Activated CD4-positive, CD25-positive, alpha-beta regulatory T cell treated with anti-CD3 and anti-CD28 coated beads, Interleukin-2, amount 50 U/mL, for 16 hours (primary cell): ENCODE measurements at places on chromosomes 3 and 15.

GRCh38 chr3:136658946-136659682 lies 93.1 kb downstream of the STAG1 start:
- DNase-seq, result no peak

DNA sequence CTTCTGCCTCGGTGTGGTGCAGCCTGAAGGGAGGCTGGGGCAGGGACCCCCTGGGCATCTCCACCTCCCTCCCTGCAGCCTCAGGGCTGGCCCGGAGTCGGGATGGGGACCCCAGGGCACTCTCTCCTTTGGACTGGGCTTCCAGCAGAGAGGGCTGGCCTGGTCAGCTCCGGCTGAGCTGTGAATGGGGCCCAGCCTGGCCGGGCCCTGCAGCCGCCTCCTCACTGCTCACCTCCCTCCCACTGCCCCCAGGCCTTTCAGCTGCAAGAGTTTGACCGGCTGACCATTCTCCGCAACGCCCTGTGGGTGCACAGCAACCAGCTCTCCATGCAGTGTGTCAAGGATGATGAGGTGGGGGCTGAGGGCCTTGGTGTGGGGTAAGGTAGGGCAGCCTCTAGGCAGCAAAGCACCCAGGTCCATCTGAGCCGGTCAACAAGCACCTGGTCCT lies 36.0 kb downstream of the PSTPIP1 start:
- DNase-seq, result no peak

- DNase-seq, result no peak
Measured at GRCh38 chr3:2861120-2861519, 249.1 kb downstream of the IL5RA start.

DNA sequence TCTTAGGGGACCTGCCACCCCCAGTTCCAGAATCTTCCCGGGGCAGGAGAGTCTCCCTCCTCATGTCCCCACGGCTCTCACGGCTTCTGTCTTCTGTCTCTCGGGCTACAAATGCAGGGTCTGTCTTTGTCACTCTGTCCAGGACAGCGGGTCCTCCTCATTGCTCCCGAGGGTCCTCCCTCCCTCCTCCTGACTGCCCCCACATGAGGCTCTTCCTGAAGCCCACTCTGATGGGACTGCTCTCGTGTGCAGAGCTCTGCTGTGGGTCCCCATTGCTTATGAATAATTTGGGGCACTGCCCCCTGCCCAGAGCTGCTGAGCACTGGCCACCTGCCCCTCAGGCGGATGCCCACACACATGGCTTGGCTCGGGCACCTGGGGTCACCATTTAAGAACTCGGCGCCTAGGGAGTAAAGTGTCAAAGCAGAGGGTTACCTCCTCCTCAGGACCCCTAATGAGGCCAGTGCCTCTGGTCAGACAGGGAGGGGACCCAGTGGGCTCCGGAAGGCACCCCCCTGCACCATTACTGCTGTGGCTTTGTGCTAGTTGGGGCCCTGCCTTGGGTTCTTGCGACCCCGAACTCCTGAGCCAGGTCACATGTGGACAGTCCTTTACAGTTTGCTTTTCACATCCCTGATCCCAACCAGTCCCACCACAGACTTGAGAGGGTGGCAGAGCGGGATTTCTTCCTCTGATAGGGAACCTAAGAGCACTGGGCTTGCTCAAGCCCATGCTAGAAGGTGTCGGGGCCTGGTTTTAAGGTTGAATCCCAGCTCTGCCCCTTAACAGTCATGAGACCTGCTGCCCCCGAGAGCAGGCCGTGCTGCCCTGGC lies 22.1 kb downstream of the HDAC11 start:
- no peak for DNase-seq

GRCh38 chr15:51874751-51875644 lies 45.5 kb downstream of the TMOD3 start:
- no peak for DNase-seq

GRCh38 chr15:83574345-83574744 lies 79.6 kb upstream of the ADAMTSL3 start:
- DNase-seq, result no peak

- no peak for DNase-seq
Measured at GRCh38 chr15:89303986-89304385, 30.6 kb downstream of the POLG start.

DNA sequence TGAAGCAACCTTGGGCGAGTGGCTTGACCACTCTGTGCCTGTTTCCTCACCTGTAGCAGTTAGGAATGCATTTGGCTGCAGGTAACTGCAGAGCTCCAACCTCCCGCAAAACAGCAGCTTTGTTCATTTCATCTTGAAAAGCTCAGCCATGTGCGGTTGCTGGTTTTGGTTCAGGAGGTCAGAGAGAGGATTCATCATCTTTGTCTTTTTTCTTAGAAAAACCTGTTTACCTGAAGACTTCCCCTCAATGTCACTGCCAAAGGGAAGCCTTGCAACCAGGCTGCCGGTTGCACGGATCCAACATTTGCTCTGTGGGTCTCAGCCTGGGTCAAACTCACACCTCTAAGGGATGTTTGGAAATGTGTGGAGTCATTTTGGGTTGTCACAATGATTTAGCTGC lies 16.4 kb upstream of the FURIN start:
- no peak for DNase-seq

- no peak for DNase-seq
Measured at GRCh38 chr3:123790254-123791072, 93.7 kb downstream of the MYLK start.

- DNase-seq, result no peak
Measured at GRCh38 chr3:144244662-144245061, 273.0 kb downstream of the DIPK2A start.

DNA sequence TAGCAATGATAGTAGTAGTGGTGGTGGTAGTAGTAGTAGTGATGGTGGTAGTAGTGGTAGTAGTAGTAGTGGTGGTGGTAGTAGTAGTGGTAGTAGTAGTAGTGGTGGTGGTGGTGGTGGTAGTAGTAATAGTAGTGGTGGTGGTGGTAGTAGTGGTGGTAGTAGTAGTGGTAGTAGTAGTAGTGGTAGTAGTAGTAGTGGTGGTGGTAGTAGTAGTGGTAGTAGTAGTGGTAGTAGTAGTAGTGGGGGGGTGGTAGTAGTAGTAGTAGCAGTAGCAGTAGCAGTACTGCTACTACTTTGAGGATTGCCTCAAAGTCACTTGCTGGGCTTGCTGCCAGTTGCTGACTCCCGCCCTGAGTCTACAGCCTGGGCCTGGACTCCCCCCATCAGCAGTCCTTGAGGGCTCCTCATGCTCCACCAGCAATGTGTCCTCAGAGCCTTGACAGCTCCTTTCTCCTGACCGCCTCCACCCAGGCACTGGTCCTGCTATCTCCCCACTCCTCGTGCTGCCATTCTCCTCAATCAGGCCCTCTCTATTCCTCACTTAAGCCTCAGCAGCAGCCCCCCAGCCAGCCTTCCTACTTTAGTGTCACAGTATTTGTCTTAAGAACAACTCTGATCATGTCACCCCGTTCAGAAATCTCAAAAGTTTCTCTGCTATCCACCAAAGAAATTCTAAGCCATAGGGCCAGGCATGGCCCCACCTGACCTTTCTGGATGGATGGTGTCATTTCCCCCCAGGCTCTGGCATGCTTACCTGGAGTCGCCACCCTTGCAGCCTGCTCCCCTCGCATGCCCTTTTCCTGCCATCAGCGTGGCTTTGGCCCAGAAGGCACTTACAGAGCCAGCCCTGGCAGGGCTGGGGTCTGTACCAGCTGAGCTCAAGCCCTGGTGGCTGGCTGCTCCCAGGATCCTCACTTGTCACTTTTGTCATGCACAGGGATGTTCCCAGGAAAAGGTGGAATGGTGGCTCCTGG lies 45.6 kb downstream of the DLEC1 start:
- no peak for DNase-seq

GRCh38 chr3:194801461-194802432 lies 116.1 kb downstream of the FAM43A start:
- DNase-seq, result no peak

DNA sequence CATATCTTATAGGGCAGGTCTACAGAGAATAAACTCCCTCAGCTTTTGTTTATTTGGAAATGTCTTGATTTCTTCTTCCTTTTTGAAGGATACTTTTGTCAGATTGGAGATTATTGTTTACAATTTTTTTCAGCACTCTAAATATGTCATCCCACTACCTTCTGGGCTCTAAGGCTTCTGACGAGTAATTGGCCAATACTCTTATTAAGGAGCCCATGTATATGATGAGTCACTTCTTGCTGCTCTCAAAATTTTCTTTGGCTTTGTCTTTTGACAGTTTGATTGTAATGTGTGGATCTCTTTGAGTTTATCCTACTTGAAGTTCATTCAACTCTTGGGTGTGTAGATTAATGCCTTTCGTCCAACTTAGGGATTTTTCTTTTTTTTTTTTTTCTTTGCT lies 28.9 kb upstream of the CD200R1L start:
- DNase-seq, result no peak

GRCh38 chr3:133506215-133506901 lies 67.1 kb upstream of the CDV3 start:
- DNase-seq, result peak; percentile 6

- DNase-seq, result no peak
Measured at GRCh38 chr3:170531657-170532335, 54.1 kb downstream of the SLC7A14 start.

DNA sequence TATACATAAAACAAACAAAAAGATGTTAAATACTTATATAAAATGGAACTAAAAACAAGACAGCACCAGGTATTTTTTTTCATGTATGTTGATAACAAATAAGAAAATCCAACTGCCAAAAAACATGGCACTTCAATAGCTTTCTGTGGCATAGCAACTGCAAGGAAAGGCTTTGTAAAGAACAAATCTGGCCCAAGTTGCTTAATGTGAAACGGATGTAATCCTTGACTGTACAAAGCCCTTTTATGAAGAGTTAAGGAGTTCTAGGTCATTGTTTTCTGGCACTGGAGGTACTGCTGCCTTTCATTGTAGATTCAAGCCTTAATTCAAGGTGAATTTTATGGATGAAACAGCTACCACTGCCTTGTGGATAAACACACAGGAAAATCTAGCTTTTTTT lies 68.8 kb upstream of the SLC12A8 start:
- no peak for DNase-seq

DNA sequence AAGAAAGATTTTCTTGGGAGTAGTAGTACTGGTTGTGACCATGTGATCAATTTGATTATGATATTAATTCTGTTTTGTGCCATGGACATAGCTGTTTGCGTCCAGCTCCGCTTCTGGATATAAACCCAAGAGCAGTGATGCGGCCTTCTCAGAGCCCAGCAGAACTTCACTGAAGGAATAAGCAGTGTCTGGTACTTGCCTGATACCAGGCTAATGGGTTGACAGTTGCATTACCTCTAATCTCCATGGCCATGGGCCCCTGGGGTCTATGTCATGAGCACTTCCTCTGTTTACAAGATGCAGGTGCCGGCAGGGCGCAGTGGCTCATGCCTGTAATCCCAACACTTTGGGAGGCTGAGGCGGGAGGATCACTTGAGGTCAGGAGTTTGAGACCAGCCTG lies 36.3 kb upstream of the RAB6B start:
- DNase-seq, result no peak

DNA sequence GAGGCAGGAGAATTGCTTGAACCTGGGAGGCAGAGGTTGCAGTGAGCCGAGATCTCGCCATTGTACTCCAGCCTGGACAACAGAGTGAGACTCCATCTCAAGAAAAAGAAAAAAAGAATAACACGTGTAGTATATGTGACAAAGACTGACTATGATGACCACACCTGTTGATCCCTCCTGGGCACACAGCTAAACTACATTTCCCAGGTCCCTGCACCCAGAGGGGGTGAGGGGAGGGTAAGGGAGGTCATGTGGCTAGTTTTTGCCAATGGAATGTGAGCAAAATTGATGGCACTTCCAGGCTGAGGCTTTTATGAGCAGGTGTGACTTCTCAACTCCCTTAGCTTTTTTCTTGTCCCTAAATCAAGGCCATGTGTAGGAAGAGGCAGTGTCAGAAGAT lies 58.2 kb downstream of the KLHL6 start:
- DNase-seq, result no peak

DNA sequence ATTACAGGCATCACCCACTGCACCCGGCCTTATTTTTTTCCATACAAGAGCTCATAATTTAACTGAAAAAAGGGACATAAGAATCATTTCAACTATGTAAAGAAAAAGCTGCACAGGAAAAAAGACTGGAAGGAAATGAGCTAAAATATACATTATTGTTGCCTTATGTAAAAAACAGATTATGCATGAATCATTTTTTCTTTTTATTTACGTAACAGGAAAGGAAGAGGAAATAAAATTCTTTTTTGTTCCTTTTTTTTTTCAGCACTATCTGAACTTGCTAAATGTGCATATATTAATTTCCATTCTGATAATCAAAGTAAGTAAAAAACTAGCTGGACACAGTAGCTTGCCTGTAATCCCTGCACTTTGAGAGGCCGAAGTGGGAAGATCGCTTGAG lies 12.1 kb downstream of the KIF9 start:
- no peak for DNase-seq

DNA sequence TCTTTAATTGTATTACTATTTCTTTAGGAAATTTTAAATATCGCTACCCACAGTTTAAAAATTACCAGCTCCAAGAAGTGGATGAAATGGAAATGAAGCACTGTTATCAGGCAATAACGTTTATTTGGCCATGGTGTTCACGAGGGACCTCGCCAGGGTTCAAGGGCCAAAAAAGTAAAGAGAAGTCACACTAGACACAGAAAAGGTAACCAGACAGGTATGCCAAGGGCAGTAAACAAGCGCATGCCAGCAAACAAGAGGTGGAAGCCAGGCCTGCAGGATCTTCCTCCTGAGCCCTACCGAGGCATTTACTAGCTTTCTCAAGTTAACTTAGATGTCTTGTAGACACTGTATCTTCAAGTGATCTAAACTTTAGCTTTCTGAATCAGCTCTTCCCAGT lies 113.5 kb downstream of the PLD1 start:
- no peak for DNase-seq

DNA sequence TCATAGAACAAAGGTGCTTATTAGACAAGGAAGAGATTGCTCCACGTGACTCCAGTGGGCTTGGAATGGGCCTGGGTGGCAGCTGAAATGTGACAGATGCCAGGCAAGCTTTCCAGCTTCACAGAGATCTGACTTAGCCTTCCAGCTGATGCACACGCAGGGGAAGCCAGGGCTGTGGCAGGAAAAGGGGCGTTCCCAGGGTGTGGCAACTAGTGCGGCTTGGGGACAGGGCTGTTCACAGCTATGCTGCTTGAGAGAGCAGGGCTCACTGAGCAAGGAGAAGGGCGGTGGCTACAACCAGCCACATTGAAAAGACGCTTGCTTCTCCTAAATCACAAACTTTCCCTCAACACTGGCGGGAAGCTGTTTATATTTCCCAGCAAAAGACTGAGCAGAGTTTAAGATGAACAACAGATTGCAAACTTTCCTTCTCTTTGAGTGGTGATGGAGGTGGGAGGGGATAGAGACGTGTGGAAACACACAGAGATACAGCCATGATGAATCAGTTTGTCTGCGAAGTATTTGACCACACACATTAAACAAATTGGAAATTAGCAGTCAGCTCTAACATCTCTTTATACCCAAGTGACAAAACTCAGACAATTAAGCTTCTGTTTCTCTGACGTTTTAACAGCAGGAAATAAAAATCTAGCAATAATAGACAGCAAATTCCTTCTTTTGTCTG lies 127.5 kb downstream of the BDH1 start:
- no peak for DNase-seq

- no peak for DNase-seq
Measured at GRCh38 chr15:89278307-89278706, 34.5 kb downstream of the FANCI start.
